ENCODE measurements at places on chromosomes 16 and 17.

- DNase-seq: peak; percentile 36
Observed at GRCh38 chr16:31386157-31386984, 6.8 kb upstream of the ITGAD start.

GRCh38 chr16:30620169-30620568 lies 10.0 kb upstream of the ZNF689 start:
- no peak for DNase-seq

GRCh38 chr17:81109957-81110356 lies 55.4 kb upstream of the PVALEF start:
- no peak for DNase-seq

DNA sequence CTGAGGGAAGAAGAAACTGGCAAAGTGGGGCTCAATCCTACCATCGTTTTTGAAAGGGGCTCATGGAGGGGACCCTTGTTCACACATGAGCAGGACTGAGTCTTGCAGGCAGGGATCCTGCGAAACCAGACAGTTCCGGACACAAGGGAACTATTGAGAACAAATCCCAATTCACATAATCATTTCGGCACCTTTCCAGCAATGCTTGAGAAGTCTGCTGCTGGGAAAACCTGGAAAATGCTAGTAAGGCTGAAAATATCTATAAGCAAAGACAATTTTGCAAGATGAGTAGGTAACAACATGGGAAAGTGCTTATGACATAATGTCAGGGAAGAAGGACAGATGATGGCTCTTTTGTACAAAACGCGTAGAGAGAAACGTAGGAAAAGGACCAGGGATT lies 52.1 kb upstream of the BPTF start:
- DNase-seq: no peak

GRCh38 chr17:5381542-5381941 lies 37.9 kb downstream of the NUP88 start:
- no peak for DNase-seq

- DNase-seq: no peak
Observed at GRCh38 chr17:80414508-80414802, 512 bp upstream of the ENDOV start.

DNA sequence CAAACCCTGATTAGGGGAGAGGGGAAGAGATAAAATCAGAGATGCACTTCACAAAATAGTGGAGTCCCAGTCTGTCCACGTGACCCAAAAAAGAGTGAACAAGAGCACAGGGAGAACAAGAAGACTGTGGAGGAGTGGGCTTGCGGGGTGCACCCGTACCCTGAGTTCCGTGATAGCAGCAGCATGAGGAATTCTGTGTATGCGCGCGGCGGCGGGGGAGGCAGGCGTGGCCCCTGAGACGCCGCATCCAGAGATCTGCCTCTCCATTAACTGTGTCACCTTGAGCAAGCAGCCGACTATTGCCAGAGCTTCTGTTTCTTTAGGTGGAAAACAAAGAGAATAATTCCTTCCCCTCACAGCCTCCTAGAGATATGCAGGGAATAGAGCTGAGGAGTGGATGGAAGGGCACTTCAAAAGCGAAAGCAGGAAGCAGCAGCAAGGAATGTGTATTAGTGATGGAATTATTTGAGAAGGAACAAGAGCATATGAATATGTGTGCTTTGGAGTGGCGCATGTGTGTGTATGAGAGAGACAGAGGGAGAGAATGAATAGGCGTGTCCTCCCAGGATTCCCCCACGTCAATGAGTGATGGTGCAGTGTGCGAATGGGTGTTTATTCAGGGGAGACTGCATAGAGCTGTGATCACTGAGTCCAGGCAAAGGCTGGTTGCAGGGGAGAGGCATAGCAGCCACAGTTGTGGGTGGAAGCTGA lies 10.4 kb upstream of the SOX9 start:
- no peak for DNase-seq

- peak; percentile 28 for DNase-seq
Observed at GRCh38 chr17:16046966-16047365, 47.3 kb downstream of the TTC19 start.

DNA sequence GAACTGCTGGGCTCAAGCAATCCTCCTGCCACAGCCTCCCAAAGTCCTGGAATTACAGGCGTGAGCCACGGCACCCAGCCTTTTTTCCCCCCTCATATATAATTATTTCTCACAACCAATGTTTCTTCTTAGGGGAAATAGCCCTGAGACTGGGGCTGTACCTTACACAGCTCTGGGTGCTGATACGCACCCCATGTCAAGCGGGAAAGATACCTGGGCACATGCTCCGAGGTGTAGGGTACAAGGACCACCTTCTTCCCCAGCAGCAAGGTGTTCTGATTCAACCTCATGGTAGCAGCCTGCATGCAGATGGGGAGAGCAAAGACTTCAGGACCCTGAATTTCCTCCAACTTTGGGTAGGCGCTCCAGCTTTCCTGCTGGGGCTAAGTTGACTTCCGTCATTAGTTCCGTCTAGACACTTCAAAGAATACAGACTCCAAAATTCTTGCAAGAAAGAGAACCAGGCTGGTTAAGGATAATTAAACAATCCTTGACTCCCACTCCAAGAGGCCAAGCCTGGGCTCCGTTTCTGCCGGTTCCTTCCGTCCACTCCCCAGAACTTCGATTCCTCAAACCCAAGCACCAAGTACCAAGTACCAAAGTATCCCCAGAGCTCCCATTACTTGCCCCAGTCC lies 619 bp downstream of the NAT9 start:
- DNase-seq: no peak

GRCh38 chr16:88697831-88698615 lies 8.2 kb downstream of the RNF166 start:
- no peak for DNase-seq

DNA sequence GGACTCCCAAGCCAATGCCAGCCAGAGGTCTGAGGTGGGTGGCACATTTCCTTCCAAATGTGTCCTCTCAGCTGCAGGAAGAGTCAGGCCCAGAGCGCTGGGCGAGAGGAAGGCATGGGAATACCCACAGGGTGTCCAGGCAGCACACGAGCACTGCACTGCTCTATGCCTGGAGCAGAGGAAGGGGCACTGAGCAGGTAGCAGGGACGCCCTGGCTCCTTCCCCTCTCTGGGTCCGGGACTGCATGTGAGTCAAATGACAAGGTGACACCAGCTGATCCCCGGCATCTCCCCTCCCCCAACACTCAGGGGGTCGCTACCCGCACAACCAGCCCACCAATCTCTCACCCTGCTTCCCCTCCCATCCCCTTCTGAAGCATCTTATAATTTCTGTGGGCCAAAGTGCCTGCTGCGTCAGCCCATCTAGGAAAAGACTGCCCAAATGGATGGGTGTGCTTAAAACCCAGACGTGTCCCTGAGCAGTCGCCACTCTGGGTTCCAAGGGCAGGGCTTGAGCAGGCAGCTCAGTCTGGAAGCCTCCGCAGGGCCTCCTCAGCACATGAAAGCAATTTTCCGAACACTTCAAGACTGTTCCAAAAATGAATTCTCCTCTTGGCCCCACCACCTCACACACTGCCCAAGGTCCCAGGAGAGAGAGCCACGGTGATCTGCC lies 12.0 kb upstream of the BCAR1 start:
- no peak for DNase-seq

- DNase-seq: no peak
Observed at GRCh38 chr17:21542991-21543390, 149.3 kb upstream of the KCNJ18 start.

GRCh38 chr16:65598621-65599020 lies 476.8 kb upstream of the CDH11 start:
- DNase-seq: no peak

DNA sequence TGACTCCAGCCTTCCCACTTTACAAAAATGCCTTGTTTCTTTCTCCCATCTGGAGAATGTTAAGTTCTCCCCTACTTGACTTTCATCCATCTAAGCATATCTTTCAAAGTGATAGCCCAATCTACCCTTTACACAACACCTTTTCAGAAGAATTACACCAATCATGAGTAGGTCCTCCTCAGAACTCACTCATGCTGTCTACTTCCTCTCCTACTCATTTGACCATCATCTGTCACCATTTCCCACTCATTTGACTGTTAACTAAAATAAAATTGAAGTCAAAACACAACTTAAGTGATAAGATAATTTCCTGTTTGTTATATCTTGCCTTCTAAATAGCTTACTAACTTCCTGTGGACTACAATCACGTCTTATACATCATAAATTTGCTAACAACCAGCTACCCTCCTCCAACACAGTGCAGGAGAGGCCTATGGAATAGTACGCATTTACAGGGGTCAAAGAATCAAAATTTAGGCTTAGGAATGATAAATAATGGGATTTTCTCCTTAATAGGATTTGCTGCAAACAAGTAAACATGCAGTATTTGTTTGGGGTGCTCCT lies 16.1 kb downstream of the KCNJ16 start:
- no peak for DNase-seq

DNA sequence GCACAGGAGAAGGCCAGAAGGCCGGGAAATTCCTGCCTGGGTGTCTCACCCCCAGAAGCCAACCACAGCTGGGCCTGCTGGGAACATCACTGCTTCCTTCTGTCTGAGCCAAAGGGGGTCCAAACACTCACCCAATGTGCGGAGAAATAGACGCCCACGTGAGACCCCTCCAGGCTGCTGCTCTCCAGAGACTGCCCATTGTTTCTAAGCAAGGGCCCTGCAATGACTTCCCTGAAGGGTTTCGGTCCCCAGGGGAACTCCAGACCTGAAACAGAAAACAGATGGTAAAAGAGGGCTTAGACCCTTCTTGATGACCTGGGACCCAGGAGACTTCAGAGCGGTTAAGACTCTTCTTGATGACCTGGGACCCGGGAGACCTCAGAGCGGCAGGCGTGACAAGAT lies 41.3 kb downstream of the MRM3 start:
- DNase-seq: no peak

GRCh38 chr16:24396350-24397271 lies 140.5 kb downstream of the CACNG3 start:
- DNase-seq: no peak

DNA sequence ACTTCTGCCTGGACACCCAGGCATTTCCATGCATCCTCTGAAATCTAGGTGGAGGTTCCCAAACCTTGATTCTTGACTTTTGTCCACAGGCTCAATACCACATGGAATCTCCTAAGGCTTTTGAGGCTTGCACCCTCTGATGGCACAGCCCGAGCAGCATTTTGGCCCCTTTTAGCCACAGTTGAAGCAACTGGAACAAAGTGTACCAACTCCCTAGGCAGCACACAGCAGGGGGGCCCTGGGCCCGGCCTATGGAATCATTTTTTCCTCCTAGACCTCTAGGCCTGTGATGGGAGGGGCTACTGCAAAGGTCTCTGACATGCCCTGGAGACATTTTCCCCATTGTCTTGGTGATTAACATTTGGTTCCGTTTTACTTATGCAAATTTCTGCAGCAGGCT lies 32.0 kb downstream of the ABCC1 start:
- no peak for DNase-seq

DNA sequence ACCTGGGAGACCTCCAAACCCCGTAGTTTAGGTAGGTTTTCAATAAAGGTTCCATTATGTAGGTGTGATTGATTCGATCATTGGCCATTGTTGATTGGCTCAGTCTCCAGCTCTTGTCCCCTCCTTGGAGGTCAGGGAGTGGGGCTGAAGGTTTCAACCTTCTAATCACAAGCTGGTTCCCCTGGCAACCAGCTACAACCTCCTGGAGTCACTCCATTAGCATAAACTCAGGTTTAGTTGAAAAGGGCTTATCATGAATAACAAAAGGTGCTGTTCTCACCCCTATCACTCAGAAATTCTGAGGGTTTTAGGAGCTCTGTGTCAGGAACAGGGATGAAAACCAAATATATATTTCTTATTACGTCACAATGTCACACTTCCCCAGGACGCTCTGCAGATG lies 28.5 kb downstream of the TMEM132E start:
- DNase-seq: no peak

GRCh38 chr17:33137426-33137825 lies 145.8 kb downstream of the SPACA3 start:
- no peak for DNase-seq

- no peak for DNase-seq
Observed at GRCh38 chr16:65284626-65285025, 162.8 kb upstream of the CDH11 start.

DNA sequence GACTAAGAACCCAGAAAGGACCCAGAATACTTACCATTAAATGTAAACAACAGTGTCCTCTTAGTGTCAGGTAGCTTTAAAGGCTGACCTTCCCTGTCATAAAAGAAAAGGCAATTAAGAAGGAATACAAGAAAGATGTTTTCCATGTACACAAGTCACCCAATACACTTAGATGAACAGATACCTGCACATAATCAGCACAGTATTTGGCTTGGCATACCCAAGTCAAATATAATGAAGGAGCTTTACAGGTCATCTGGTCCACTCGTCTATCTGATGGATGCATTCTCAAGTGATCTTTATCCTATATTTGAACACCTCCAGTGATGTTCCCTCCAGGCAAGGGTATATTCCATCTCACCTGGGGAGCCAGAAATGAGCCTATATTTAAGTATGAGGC lies 11.1 kb upstream of the STRADA start:
- DNase-seq: no peak

DNA sequence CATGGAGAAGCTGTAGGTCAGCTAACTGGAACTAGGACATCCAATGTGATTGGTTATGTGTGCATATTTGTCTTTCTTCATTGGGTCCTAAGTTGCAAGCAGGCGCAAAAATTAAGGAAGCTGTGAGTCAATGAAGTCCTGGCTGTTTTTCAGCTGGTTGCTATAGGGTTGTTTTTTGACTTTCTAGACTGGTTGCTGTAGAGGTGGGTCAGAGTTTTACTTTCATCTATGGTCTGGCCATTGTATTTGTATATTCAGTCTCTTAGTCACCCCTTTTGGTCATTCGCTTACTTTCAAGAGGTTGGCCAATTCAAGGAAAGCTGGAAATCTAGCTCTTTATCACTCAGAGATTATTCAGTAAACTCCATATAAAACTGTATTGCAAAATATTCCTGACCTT lies 62.0 kb upstream of the AMZ2 start:
- DNase-seq: no peak

DNA sequence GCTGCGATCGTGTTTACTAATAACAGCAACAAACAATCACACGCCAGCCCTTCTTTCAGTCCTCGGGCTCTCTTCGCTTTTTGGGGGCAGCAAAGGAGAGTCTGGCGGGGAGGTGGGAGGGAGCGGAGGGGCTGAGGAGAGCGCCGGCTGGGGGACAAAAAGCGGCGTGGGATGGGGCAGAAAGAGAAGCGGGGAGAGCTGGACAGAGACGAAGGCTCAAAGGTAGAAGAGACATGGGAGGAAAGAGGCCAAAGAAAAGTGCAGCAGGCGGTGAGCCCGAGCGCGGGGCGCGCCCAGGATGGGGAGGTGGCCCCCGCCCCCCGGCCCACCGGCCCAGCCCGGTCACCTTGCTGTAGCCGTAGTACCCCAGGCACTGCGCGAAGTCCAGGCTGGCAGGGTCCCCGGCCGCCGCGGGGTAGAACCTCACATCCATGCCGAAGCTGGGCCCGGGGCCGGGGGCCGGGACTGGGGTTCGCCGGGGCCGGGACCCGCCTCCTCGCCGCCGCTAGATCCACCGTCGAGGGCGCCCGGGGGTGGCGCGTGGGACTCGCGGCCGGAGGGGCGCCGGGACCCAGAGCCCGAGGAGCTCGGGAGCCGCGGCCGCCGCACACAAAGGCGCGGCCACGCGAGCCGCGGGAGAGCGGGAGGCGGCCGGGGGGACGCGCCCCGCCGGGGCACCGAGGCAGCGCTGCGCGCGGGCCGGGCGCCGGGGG lies 496 bp downstream of the TOX3 start:
- no peak for DNase-seq

Measured in non-pigmented ciliary epithelial cell (primary cell).